Stimulated activated CD8-positive, alpha-beta memory T cell treated with anti-CD3 and anti-CD28 coated beads, Interleukin-15, amount 100 ng/mL, for 4 hours (primary cell): ENCODE measurements at places on chromosomes 6 and 20.

- DNase-seq, result no peak
Observed at GRCh38 chr20:41218466-41218865, 81.1 kb downstream of the PLCG1 start.

- no peak for DNase-seq
Observed at GRCh38 chr6:33724102-33725023, 12.9 kb upstream of the UQCC2 start.

- DNase-seq, result peak; percentile 53
Observed at GRCh38 chr6:158849899-158850806, 31.0 kb upstream of the EZR start.

DNA sequence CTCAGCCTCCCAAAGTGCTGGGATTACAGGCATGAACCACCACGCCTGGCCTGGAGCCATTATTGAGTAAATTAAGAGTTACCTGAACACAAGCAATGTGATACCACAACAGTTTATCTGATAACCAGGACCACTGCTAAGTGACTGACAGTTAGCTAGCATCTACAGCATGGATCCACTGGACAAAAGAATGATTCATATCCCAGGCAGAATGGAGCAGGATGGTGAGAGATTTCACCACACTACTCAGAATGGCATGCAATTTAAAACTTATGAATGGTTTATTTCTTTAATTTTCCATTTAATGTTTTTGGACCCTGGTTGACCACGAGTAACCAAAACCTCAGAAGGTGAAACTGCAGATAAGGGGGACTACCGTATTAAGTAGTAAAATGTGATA, 48.6 kb downstream of the RALGAPA2 start:
- DNase-seq, result no peak

DNA sequence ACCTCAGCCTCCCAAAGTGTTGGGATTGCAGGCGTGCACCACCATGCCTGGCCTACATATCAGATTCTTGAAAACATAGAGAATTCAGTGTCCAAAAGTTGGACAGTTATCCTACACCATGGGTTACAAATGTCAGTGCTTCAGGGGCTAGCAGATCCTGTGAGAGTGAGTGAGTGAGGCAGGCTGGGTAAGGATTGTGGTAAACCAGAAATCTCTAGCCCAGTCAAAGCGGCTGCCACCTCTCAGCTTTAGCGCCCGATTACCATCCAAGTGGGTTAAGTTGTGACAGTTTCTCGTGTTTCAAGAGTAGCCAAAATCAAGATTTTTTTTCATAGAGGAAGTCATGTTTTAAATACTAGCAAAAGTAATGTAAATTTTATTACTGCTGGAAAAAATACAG, 21.9 kb upstream of the CSE1L start:
- DNase-seq, result no peak

GRCh38 chr6:9025796-9026394, 590.5 kb upstream of the SLC35B3 start:
- DNase-seq, result no peak

DNA sequence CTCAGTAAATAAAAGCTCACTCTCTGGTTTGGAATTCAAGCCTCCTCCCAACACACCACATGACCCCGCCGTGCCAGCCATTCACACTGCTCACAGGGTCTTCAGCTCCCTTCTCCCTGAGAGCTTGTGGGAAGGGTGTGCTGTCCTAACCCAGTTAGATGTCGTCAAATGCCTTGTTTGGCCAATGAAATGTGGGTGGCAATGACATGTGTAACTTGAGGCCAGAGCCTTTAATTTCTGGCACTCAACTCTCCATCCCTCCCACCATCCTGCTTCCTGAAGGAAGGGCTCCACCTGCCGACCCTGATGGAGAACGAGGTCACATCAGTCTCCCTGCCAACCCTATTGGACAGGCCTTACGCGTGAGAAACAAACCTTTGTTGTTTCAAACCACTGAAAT, 224.5 kb upstream of the AGPAT4 start:
- DNase-seq, result no peak

DNA sequence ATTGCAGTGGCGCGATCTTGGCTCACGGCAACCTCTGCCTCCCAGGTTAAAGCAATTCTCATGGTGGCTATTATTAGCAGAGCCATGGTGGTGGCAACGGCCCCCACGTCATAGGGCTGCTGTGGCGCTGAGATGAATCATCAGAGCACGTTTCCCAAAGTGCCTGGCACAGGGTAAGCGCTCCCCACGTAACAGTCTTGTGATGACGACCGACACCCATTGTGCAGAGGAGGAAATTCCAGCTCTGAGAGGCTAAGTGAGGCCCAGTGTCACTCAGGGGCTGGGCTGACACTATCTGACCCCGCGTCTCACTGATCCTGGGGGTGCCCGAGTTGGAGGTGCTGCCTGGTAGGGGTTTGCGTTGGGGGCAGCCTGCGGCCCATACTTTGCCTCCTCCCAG, 16.2 kb downstream of the SUN5 start:
- DNase-seq, result no peak

DNA sequence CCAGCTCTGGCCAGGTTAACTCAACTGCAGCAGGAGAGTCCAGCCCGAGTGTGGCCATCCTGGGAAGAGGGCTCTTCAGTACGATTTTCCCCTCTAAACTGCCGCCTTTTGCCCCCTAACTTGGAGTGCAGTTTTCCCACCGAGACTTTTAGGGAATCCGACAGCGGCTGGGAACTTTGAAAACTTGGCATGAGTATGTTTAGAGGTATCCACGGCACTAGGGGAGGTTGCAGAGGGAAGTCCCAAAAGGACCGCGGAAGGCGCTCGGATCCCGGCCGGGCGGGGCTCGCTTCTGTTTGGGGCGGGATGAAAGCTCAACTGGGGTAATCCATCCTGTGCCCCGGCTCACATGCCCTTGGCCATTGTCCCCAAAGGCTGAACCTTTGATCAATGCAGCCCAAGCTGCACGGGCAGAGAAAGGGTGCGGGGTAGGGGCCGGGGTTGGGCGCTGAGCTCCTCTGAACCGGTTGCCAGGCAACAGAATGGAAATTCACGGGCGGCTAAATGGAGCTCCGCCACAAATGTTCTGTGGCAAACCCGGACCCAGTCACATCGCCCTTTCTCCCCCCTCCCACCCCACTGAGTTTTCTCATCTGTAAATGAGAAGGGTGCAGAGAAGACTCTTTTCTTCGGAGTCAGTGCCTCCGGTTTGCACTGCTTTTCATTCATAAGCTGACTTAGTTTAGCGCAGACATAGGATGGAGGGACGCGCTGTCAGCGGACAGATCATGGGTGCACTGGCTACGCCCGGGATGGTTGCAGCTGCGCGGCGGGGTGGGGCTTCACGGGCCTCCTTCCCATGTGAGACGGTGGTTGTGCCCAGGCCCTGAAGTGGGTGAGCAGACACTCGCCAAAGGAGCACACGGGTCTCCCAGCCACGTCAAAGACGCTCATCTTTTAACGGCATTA, 2.3 kb downstream of the BMP6 start:
- no peak for DNase-seq

GRCh38 chr6:136084403-136084802, 165.7 kb downstream of the MTFR2 start:
- no peak for DNase-seq

DNA sequence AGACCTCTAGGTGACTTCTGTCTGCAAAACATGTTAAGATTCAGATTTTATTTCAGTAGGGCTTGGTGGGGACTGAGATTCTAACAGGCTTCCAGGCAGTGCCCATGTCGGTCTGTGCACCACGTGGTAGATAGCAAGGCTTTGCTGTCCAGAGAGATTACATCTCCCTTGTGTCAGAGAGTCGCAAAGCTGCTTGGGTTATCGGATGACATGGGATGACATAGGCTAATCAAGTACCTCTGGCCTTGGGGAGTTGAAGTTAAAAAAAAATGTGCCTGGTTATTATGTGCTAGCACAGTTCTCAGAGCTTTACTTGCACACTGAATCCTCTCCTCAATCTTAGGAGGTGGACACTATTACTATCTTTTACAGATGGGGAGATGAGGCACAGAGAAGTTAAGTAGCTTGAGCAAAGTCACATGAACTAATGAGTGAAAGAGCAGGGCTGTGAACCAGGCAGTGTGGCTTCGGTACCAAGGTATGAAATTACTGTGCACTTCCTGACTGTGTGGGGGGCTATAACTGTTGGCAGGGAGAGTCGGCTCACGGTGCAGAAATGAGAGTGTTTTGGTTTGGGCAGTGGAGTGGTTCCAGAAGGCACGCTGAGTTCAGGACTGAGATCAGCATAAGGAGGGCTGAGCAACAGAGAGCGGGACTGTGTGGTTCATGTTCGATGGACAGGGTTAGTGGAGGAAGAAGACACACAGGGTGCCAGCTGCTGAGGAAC, 41.1 kb downstream of the FARS2 start:
- DNase-seq, result no peak

DNA sequence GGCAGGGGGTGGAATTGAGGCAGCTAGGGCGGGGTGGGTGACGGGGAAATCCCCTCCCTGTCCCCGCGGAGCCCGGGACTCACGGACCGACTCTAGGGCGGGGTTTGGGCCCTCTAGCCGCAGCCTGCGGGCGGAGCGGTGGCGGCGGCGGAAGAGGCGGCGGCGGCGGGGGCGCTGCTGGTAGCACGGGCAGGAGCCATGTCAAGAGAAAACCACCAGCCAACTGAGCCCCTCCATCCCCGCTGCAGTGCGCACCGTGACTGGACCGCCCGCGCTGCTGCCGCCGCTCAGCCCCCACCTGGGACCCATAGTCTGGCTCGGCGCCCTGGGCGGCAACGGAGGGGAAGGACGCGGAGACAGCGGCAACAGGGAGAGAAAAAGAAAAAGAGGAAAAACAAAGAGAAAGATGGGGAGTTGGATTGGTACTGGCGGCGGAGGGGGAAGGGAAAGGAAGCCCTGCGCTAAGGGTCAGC, 1.2 kb upstream of the C6orf62 start:
- DNase-seq, result peak; percentile 64

GRCh38 chr6:45479834-45480751, 102.4 kb upstream of the SUPT3H start:
- no peak for DNase-seq

DNA sequence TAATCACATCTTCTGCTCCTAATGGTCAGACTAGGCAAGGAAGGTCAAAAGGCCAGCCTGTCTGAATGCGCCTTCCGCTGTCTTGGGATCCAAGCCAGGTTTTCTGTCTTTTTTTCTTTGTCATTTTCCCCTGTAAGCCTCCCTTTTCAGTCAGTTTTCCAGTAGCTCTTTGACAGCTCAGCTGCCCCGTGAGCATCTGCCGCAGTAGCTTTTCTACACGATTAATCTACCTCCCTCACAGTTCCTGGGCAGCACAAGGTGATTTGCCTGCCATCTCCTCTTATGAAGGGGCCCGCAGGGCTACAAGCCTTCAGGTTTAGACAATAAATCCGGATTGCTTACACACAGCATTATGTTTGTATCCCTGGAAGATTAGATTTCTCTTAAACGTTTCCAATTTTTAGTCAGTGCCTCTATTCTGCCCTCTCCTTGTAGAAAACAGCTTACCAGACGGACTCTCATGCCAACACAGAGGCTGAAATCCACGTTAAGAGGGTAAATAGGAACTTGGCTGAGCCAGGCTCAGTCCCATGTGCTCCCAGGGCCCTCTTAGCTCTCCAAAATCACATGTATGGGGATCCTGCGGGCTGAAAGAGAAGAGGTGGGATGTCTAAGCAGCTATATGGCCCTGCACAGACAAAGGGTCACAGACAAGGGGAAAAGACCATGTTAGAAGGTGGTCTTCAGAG, 77.2 kb downstream of the LY86 start:
- DNase-seq, result no peak

- DNase-seq, result peak; percentile 0
Observed at GRCh38 chr6:106360989-106361430, 493 bp downstream of the CRYBG1 start.

- no peak for DNase-seq
Observed at GRCh38 chr20:59148701-59149493, 14.7 kb upstream of the ZNF831 start.

GRCh38 chr6:53321701-53322100, 27.0 kb downstream of the ELOVL5 start:
- DNase-seq, result no peak
